ENCODE measurements at places on chromosomes 1 and 21. TPM values are rescaled to one million over a fixed set of nuclear protein-coding genes. Genes with fewer than 3 reads are reported as not detected.

TAL1 gene
- total RNA-seq, result 70.6 TPM

CFHR1 gene
- not detected for total RNA-seq

DNA sequence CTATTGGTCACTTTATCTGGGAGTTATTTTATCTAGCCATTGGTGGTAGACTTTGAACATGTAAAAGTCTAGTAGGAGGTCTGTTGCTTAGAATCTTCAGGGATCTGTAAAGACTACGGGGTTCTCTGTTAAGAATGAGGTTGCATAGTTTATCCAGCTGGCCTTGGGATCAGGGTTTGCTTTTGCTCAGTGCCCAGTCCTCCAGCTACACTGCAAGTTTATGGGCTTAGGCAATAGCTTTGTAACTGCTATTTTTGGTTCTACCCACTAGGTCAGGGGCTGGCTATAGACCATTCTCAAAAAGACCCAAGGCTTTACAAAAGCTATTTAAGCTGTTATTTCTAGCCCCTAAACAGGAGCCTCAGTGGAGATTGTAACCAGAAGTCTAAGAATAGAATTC, 9.8 kb downstream of the SH3GLB1 start:
- no peak for DNase-seq

TCEA3 gene
- not detected for total RNA-seq

GJB4 gene
- not detected for total RNA-seq

DNA sequence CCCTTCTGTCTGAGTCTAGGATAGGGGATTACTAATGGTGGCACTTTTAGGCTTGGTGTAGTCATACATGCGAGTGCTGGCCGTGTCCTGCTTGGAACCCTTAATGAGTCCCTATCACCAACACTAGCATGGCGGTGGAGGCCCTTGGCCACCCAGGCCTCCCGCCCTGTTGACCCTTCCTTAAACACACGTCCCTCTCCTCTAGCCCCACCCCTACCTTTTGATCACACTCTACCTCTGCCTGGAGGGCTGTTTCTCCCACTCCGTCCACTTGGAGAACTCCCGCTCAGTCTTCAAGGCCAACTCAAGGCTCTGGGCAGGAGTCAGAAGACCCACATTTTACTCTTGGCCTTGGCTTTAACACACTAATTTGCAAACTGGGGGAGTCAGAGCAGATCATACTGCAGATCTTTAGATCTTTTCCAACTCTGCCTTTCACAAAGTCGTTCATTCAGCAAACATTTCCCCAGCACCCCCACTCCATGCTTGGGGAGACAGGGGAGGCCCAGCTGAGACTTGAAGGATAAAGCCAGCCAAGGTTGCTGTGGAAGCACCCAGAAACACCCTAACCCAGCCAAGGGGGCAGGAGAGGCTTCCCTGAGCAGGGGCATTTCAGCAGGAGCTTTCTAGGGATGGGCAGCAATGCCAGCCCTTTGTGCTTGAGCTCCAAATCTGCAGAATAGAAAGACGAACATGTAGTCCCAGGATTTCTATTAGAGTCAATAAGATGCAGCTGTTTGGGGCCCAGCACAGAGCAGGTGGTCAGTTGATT, 1.9 kb downstream of the PODN start:
- no peak for DNase-seq

DNA sequence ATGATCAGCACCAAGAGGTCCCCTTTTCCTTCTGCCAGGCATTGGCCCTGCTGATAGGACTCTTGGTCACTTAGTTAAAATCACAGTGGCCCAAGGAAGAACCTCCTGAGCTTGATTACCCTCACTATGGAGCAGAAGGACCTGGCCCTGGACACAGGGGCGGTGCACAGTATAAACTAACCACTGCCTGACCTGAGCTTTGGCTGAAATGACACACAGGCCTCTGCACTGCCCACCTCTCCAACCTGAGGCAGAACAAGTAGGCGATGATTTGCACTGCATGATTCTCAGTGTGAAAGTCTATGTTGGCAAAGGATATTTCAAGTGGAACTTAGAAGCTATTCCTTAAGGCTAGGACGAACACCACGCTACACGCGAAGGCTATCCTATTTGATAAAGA, 48.5 kb downstream of the CAPN2 start:
- no peak for DNase-seq

CELA3A gene
- total RNA-seq, result not detected

LMOD1 gene
- not detected for total RNA-seq

LINGO4 gene
- under 0.01 TPM for total RNA-seq

DNA sequence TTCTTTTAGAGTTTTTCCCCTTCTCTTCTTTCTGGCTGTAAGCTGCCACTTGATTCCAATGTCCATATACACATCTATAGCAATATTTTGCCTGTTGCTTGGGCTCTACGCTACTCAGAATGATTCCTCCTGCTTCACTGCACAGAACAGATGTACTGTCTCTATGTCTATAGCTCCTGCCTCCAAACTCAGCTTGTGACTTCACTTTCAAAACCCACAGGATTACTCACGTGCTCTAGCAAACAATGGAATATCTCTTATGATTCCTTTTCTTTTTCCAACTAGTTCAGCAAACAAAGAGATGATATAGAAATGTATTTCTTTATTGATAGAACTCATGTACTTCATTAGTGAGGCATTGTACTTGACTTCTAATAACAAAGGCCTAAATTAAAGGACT, 80.5 kb upstream of the SOX13 start:
- DNase-seq, result no peak

DNA sequence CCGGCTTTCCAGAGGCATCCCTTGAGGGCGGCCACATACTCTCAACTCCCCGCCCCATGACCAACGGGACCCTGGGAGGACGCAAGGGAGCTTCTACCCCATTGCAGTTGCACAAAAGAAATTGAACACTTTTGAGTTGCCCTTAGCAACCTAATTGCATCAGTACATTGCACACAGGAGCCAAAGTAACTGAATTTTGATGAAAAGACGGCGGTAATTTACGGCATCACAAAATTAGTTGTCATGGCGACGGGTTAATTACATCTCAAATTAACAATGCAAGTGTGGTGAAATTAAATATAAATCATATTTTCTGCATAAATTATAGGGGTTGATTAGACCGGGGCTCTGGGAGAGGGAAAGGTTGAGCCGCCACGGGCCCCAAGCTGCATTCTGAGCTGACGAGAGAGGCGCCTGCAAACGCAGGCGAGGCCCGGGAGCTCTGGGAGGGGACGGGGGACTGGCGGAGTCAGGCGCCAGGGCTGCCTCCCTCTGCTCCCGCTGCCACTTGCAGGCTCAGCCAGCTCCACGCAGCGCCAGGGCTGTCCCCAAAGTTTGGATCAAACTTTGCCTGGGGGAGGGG, 61.4 kb downstream of the CASZ1 start:
- no peak for DNase-seq

DNA sequence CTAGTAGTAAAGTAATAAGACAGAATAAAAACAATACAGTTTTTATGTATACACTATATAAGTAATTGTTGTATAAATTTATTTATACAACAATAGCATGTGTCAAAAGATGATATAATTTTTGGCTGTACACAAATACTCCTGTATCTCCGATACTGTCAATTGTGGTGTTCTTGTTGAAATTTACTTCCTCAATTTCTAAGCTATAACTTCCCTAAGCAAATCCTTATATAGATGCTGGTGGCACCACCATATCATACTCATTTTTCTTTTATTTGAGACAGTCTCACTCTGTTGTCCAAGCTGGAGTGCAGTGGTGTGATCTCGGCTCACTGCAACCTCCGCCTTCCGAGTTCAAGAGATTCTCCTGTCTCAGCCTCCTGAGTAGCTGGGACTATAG, 141.0 kb upstream of the HP1BP3 start:
- peak; percentile 3 for DNase-seq

ATPAF1 gene
- total RNA-seq, result 24.5 TPM

HDAC1 gene
- 65.7 TPM for total RNA-seq

TRNAU1AP gene
- 20.2 TPM for total RNA-seq

DNA sequence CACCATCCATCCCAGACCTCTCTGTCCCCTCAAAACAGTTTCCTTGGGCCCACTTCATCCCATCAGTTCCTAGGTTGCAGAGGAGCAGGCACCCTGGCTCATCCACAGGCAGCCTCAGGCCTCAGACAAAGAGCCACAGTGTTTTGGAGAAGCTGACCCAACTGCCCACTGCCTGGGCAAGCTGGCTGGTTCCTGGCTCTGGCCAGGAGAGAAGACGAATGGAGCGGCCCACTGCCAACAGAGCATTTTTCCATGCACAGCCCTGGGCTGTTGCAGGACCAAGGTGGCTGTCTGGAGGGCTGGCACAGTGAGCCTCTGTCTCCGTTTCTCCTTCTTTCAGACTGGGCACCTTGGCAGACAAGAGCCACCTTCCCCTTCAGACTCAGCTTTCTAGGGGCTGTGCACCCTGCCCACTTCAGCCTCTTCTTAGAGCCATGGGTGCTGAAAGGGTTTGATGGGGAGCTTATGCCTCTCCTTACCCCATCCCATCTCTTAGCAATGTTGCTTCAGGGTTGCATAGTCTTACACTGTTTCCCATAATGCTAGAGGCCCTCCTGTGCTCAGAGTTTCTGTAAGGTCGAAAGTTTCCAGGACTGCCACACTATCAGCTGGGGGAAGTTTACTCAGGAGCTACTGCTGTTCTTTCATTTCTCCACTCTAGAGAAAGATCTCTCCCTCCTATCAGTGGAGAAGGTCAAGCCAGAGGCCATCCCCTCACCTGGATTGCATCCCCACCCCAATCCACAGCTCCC, 973 bp downstream of the FMOD start:
- DNase-seq, result no peak

DNA sequence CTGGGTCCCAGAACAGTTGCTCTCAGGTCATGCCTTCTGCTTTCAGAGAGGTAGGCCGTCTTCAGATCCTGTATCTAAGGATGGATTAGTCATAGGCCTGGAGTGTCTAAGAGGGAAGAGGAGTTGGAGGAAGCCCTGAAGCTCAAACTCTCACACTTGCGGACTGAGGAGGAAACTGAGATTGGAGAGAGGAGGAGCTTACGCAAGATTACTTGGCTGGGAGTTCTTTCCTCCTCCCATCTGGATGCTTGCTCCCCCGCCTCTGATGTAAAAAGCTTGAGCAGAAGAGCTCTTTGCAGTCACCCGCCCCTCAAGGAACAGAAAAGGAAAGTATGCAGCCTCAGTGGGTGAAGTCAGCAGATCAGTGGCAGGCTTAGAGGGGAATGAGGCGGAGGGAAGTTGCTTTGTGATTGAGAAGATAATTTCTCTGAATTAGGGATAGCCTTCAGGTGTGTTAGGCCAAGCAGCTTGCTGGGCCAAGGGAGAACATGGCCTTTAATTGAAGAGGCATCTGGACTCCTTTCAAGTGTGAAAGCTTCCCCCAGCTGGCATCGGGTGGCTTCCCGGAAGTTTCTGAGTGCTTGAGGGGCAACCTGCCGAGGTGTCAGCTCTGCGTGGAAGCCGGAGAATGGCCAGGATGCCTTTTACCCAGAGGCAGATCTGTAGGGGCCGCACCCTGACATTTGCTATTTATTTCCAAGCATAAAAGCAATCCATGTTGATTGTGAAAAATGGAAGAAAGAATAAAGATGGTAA, 6.6 kb downstream of the ADORA1 start:
- no peak for DNase-seq

DNA sequence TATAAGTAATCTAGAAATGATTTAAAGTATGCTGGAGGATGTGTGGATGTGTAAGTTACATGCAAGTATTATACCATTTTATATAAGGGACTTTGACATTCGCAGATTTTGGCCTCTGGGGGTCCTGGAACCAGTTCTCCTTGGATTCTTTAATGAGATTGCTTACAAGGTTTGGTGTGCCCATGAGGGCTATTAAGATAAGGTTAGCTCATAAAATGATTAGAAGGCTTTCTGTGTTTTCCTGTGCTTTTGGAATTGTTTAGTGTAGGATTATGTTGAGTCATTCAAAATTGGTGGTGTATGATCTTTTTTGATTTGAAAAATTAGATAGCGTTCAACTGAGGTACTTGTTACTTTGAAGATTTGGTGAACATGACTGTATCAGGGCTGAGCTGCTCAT, 5.6 kb downstream of the USP25 start:
- DNase-seq, result no peak

DNA sequence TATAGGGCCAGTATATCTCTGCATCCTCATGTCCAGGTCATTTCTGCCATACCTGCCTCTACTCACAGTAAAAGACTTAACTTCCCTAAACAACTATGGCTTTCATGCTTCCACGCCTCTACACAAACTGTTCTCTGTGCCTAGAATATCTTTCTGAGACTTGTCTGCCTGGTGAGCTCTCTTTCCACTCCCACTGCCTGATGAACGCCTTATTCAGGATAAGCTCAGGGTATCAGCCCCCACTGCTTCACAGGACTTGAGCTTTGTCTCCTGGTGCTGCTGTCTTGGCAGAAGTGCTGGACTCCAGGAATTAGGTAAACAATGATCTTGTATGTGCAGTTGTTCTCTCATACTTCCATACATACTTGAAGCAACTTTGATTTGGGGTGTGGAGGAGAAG, 4.8 kb upstream of the DDX20 start:
- DNase-seq, result no peak

DNA sequence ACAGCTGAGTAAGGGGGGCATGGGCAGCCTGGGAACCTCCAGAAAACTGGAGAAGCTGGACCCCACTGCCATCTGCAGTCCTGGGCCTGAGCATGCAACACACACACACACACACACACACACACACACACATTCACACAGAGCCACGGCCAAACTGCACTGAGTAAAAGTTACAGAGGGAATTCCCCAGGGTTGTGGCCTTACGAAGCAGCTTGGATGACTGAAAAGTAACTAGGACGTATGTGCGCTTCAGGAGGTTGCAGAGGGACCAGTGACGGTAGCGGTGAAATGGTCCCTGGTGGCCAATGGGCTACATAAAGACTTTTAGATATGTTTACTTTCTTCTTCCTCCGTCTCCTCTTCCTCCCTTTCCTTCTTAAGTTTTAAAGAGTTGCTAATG, 232.5 kb upstream of the TMEM51 start:
- DNase-seq, result no peak

F13B gene
- not detected for total RNA-seq

DNA sequence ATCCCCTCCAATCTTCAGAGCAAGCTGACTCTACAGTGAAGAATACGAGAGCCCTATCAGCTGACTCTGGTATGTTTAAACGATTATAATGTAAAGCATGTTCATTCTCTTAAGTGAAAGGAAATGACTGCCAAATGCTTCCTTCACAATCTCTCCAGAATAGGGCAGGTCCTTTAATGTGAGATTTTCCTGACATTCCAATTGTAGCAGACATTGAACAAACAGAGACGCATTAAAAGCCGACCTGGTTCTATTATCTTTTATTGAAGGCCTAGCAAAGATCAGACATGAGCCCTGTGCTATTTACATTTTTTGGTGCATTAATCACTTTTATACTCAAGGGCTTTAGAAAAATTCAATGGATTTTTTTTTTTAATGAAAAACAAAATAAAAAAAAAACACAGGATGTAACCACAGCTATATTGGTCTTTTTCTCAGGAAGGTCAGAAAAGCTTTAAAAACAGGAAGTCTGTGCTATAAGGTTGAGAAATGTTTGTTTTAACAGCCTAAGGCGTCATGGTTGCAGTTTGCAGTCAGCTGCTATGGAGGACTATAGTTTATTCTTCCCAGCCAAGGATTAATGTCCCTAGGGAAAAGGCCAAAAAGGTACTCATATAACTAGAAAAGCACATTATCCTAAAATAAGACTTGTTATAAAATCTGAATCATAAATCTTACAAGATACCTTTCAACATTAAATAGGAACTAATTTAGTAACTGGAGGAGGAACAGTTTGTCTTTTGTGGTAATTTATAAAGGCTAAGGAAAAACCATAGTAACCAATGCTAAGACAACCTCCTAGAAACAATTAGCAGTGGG, 104.8 kb downstream of the RERE start:
- DNase-seq, result no peak

- no peak for DNase-seq
Measured at GRCh38 chr1:247111259-247111699, 7.1 kb upstream of the ZNF669 start.

- DNase-seq, result no peak
Measured at GRCh38 chr21:42616446-42616845, 37.0 kb upstream of the PDE9A start.
